Hematopoietic multipotent progenitor cell treated with erythropoietin and hydrocortisone succinate and interleukin-3 and kit ligand, for 4 days (in vitro differentiated cells): ENCODE measurements at places on chromosomes 3 and 15.

DNA sequence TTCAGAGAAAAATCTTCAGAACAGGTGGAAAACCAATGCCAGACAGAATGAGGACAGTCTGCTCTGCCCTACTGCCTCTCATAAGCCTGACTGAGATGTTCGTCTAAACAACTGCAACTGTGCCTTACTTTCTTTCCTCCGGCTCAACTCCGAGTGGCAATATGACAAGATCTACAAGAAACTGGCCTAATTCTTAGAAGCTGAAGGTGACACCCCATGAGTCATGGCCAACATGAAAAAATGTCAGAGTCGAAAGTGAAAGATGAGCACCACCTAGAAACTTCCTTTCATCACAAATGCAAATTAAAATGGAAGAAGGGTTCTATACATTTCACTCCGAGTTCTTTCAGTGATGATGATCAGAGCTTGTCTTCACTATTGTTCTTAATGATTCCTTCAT, 12.9 kb downstream of the PCYT1A start:
- peak; percentile 47 for DNase-seq

- DNase-seq, result no peak
Measured at GRCh38 chr3:175695251-175695650, 836.1 kb downstream of the NAALADL2 start.

- no peak for DNase-seq
Measured at GRCh38 chr15:70037292-70037640, 60.5 kb downstream of the TLE3 start.

DNA sequence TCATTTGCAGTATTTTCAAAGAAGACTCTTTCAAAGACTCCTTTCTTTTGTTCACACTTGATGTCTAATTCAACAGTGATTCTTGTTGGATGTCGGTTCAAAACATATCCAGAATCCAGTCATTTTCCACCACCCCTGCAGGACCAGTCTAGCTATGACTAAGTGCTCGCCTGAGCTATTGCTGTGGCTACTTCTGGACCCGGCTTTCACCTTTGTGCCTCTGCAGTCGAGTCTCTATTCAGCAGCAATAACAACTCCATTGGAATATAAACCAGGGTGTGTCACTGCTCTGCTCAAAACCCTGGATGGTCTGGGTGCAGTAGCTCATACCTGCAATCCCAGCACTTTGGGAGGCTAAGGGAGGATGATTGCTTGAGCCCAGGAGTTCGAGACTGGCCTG, 55.0 kb downstream of the PRICKLE2 start:
- DNase-seq, result no peak

DNA sequence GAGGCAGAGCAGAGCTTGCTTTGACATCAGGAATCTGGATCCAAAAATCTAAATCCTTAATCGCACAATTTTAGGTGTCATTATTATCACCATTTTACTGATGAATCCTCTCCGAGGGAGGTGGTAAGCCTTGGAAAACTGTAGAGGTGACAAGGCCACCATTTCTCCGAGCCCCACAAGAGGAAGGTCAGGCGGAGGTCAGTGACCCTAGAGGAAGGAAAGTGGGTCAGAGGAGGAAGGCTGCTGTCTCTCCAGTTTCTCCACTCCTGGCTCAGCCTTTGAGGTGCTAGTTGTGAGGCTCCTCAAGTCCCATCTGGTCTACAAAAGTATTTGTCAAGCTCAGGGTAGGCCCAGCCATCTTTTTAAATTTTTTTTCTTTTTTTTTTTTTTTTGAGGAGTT, 3.2 kb downstream of the DVL3 start:
- DNase-seq, result no peak

DNA sequence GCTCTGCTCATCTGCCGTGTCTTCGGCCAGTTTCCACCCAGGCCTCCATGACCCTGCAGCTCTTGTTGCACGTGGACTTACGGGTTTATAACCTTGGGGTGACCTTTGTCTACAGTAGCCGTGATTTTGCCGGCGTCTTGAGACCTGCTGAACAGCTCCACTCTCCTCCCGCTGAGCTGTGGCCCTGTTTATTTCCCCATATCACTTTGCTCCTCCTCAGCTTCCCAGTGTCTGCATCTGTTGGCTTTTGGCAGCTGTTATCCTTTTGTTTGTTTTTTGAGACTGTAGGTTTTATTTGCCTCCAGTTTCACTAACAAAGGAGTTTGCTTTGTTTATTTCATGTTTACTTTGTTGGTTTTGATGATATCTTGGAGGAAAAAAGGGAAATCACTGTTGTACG, 29.3 kb upstream of the SLC28A1 start:
- no peak for DNase-seq

GRCh38 chr3:67458408-67458807, 196.0 kb downstream of the SUCLG2 start:
- DNase-seq, result no peak

GRCh38 chr3:113628316-113628715, 68.1 kb downstream of the USF3 start:
- DNase-seq, result no peak

DNA sequence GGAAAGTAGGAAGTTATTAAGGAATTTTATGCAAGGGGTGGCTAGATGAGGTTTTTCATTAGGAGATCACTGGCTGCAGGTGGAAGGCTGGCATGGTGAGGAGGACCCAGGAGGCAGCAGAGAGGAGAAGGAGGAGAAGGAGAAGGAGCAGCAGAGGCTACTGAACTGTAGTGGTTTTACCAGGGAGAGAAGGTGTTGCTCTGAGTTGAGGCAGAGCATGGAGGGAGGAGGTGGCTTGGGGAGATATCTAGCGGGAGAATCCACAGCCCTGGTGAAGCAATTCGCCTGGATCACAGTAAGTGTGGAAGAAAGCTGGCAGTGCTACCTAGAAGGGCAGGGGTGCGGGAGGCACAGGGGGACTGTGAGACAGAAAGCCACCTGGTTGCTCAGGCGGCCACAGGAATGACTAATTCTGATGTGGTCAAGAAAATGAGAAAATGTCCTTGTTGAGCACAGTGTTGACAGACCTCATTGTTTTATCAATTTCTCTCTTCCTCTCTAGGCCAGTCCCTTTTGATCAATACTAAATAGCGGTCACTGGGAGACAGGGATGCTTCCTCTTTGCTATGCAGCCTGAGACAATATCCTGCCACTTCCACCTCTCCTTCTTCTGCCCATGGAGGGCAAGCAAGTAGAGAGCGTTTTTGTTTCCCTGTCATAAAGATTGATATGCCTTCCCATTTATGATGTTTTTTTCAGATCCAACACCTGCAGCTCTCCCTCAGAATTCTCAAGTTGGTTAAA, 94.6 kb downstream of the EEFSEC start:
- DNase-seq, result no peak

- no peak for DNase-seq
Measured at GRCh38 chr3:14525685-14526631, 14.2 kb downstream of the GRIP2 start.

DNA sequence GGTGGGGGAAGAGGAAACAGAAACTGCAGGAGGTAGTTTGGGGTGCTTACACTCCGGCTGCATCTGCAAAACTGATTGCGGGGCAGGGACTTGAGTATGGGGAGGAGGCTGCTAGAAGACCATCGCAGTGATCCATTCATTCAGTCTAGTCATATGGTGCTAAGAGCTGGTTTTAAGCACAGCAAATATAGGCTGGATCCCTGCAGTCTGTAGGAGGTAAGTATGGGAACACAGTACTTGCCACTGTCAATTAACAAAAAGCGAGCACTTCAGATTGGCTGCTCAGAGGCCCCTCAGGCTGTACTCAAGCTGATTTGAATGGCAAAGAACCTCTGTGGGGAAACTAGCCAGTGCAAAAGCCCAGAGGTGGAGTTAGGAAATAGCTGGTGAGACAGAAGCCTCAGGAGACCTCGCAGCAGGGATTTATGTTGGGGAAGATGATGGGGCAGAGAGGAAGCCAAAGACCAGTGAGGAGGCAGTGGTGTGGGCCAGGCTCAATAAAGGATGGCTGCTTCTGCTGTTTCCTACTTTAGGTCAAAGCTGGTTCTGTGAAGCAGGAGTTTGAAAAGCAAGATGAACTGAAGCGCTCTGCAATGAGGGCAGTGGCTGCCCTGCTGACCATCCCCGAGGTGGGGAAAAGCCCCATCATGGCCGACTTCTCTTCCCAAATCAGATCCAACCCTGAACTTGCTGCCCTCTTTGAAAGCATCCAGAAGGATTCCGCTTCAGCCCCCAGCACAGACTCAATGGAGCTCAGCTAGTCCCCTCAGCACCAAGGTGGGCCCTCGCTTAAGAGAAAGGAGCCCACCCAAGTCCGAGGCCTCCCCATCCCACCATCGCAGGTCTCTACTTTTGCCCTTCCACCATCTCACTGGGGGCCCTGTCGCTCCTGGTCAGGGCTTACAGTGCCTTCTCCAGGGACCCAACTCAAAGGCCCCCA, 7.9 kb downstream of the RPL32 start:
- no peak for DNase-seq

- DNase-seq, result no peak
Measured at GRCh38 chr3:71956069-71956340, 171.1 kb upstream of the PROK2 start.

- DNase-seq, result no peak
Measured at GRCh38 chr3:125087768-125088391, 32.1 kb upstream of the HEG1 start.

DNA sequence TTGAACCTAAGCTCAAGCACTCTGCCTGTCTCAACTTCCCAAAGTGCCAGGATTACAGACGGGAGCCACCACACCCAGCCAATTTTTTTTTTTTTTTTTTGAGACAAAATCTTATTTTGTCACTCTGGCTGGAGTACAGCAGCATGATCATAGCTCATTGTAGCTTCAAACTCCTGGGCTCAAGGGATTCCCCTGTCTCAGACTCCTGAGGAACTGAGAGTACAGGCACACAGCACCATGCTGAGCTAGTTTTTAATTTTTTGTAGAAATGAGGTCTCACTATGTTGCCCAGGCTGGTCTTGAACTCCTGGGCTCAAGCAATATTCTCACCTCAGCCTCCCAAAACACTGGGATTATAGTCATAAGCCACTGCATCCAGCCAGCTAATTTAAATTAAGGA, 36.8 kb upstream of the SUCLG2 start:
- no peak for DNase-seq

DNA sequence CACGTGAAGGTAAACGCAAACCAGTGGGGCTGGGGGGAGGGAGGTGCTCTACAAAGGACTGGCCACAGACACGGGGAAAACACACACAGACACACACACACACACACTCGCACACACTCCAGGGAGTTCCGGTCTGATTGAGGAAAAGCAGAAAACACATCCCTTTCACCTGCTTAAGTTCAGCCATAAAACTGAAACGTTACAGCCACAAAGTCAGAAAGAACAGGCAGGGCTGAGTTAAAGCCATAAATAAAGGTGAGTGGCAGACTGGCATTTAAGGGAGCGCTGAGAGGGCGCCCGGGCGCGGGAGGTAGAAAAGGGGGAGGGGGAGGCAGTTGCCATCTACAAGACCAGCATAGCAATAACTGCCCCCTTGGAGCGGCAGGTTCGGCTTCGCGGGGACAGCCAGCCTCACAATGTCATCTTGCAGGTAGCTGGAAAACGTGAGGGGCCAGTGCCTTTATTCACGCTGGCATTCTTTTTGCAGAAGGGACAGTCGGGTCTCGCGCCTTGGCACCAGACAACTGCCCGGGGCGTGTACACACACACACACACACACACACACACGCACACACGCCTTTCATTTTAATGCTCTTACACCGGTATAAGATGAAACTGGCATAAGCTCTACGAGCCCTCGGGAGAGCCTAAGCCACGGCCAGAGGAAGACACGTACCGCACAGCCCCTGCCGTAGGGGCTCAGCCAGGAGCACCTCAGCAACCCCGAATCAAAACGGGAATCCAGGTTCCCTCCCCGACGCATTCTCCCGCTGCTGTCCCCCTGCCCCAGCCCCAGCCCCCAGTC, 866 bp downstream of the TNIK start:
- peak; percentile 65 for DNase-seq

- DNase-seq, result peak; percentile 87
Measured at GRCh38 chr15:89740137-89740536, 10.9 kb downstream of the MESP1 start.

GRCh38 chr3:172816968-172817367, 66.4 kb downstream of the ECT2 start:
- DNase-seq, result no peak

- DNase-seq, result peak; percentile 41
Measured at GRCh38 chr15:78565951-78566774, 843 bp downstream of the CHRNA5 start.

GRCh38 chr3:130839813-130840212, 54.1 kb upstream of the ATP2C1 start:
- DNase-seq, result peak; percentile 35
